CMK (cell line): ENCODE measurements at places on chromosomes 4 and X.

DNA sequence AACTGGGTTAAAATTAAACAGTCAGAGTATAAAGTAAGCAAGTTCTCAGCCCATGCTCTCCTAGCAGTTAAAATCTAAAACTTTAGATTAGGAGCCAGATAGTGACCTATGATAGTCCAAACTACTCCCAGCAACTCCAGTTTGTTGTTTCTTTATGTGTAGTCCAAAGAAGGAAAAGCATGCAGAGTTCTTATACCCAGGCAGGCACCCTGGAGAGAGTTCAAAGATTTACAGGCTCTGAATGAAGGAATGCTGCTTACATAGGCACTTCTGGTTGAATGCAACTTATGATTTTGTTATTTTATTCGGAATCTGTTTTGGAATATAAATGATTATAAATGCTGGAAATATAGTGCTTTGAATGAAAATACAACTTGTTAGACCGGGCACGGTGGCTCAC, 67.2 kb downstream of the GPAT3 start:
- no peak for DNase-seq

DNA sequence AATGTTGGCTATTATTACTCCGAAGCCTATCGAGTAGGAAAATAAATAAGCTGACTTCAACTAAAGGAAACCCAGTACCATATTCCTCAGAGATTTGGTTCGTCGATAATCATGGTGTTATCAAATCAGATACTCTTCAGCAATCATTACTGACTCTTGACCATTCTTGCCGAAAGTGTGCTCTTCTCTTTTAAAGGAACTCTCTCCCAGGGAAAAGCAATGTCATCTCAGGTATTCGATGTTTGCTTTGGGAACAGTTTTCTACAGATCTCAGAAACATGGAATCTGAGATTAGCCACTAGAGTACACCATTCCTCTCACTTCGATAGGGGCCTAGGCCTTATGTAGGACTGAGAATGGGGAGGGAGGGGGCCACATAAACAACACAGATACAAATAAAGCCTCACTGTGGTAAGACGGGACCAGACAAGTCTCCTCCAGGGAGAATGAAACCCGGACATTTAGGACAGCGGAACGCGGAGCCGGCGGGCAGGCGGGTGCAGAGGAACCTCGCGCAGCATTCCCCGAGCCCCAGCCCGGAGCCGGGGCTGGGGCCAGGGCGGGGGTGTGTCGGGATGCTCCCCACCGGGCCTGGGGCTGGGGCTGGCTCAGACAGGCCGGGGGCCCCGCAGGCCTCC, 581 bp downstream of the DNAJB14 start:
- no peak for DNase-seq

DNA sequence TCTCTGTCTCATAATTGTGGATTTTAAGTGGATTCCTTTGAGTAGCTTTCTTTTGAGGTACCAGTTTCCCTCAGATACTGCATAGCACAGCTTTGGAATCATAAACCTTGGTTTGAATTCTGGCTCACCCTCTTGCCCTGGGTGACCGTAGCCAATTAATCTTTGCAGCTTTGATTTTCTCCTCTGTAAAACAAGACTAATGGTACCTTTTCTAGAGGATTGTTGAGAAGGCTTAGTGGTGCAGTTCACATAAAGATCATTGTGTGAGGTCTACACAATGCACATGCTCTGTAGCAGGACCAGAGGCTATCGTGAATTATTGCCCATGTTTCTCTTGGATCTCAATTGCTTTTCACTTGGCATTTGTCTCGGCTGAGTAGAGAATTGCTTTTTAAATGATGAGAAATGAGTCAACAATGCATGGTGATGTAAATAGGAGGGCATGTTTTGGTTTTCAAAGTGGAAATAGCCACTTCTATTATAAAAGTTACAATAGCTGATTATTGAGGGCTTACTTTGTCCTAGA, 47.9 kb downstream of the TMEM131L start:
- no peak for DNase-seq

DNA sequence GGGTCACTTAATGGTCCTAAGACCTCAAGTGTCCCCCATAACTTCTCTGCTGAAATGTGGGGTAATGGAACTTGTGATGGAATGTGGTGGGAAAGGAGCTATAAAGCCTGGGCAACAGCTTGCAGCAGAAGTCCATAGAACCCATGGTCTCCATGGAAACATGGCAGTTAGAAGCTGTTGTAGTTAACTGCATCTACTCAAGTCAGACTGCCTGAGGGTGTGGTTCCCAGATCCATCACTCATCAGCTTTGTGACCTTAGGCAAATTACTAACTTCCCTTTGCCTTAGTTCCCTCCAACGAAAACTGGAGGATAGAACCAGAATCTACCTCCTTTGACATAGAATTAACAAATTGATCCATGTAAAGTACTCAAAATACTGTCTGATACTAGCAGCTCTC, 113.0 kb downstream of the SPATA18 start:
- no peak for DNase-seq

DNA sequence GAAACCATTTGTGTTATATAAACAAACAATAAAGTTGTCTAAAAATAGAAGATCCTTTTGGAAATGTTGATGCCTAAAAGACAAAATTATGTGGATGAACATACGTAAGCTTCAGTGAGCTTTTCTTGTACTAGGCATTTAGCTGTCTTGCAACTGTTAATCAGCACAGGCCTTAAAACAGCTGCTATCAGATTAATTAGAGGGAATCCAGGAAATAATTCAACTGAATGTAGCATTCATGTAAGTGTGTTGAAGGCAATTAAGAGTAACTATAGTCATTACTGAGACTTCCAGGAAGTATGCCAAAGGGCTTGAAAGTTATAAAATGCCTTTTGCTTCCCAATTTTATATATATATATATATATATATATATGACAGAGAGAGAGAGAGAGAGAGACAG, 248.7 kb downstream of the IL1RAPL1 start:
- DNase-seq, result no peak

DNA sequence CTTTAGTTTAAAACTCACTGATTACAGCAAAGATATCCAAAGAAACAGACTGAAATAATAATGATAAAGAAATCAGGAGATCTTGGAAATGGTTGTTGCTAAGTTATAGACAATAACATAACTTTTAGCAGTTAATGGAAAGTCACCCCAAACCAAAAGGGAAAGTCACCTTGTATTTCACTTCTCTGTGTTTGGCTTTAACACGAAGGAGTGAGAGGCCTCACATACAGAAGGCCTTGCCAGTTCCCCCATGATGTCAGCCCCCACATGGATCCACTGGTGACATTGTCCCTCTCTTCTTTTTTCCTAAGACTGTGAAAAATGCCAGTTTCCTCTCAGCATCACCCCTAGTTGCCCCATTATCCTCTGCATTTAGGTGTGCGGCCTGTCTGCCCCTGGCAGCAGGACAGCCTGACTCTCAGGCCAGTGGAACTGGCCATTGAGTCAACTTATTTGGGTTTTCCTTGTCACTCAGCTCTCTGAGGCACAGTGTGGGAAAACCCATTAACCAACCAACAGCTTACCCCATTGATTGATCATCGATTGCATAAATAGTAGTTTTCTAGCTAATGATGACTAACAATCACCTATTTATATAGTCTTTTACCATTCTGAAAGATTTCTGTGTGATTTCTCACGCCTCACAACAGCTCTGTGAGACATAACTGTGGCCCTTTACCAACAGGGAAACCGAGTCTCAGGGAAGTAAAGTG, 308.1 kb downstream of the PTTG2 start:
- no peak for DNase-seq

- DNase-seq, result no peak
These were observed 78.0 kb downstream of the HCCS start for GRCh38 chrX:11189097-11189496.
